ENCODE measurements at places on chromosomes 5 and 9.
A peak's percentile ranks its signal among the peaks of the same experiment; 100 is the strongest.

DNA sequence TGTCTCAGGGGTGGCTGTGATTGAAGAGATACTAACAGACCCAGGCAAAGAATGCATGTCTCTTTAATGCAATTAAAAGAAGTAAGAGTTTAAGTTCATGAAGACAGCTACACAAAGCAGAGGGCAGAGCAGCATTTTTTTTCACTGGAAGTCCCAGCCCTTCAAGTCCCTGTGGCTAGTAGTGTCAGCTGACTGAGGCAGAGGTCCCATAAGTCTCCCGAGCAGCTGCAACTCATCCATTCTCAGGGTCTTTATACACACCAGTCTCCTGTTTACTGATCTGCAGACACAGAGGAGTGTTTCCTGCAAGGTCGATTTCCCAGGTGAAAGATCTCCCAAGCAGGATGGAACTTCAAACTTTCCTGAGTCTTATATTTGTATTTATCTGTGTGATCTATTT is 169.4 kb upstream of the GLRA1 start:
- DNase-seq = no peak

GRCh38 chr9:11319538-11319937 is 706.7 kb upstream of the PTPRD start:
- DNase-seq = no peak

DNA sequence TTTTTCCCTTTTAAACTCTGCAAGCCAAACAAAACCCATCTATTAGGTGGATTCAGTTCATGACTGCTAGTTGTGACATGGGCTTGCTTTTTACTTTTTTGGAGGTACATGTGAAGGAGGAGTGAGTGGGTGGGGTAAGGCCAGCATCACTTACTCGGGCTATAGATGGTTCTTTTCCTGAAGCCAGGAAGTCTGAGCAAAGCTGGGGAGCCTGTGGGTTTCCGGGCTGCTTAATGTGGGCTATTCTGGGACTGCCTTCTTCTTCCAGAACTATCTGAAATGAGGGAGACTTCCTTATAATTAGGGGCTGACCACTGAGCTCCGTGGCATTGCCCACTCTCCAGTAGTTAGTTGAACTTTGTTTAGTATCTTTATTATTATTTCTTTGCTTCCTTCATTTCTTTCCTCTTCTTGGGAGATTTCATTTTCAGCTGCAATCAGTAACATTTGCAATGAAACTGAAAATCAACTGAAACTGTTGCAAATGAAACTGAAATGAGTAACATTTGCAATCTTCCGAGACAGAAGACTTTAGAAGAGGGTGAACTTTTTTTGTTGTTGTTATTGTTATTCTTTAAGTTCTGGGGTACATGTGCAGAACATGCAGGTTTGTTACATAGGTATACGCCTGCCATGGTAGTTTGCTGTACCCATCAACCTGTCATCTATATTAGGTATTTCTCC is 204.9 kb downstream of the LRRC70 start:
- DNase-seq = no peak

GRCh38 chr9:91220491-91221135 is 141.1 kb downstream of the AUH start:
- no peak for DNase-seq

GRCh38 chr9:31030741-31031202 is 1353.7 kb upstream of the ACO1 start:
- no peak for DNase-seq

DNA sequence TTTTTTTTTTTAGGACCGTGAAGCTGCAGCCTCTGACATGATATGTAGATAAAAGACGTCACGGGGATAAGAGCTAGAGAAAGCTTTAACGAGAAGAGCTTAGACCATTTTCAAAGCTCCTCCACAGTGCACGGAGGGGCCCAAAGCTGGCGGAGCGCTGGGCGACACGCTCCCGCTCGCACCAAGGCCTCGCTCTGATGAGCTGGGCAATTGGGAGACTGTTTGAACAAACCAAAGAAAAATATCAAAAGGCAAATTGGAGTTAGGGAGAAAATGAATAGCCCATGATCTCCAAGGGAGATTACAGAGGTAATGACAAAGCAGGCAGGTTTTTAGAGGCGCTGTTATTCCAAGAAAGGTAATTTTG is 179.4 kb downstream of the SREK1 start:
- DNase-seq = no peak

GRCh38 chr9:77800924-77801551 is 152.9 kb upstream of the GNA14 start:
- DNase-seq = no peak

- DNase-seq = no peak
Measured at GRCh38 chr5:1505506-1506241, 18.1 kb downstream of the LPCAT1 start.

GRCh38 chr9:108636013-108636412 is 219.8 kb downstream of the ACTL7B start:
- DNase-seq = no peak

DNA sequence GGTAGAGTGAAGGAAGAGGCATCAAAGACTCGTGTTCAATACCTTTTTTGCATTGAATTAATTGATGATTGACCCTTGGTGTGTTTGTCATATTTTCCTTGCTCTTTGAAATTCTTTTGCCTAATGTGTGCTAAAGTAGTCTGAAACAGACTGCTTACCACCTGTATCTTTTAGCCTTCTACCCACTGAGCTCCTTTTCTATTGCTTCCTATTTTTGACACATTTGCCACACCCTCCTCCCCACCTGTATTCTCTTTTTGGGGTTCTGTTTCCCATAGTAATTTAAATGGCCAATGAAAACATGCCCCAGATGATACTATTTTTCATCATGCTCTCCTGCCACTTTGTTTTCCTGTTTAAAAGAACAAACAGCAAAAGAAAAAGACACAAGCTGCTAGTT is 78.5 kb downstream of the ZCCHC7 start:
- no peak for DNase-seq

GRCh38 chr9:128416432-128417019 is 4.1 kb upstream of the CERCAM start:
- DNase-seq = no peak

- DNase-seq = no peak
Measured at GRCh38 chr9:115109486-115109885, 8.5 kb downstream of the TNC start.

DNA sequence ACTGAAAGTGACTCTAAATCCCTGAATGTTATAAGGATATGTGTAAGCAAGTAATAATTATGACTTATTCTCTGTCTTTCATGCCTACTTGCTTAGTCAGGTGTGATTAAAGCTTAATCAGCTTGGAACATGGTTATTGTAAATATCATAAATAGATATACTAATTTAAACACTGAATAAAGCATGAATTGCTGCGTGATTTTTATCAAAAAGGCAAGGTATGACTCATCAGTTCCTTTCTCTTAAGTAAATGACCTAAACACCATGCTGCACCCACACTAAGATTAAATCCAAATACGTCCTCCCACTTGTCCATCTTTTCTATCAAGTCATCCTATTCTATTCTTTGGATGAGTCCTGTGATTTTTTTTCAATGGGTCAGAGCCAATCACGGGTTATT is 124.6 kb upstream of the MTAP start:
- DNase-seq = no peak

GRCh38 chr5:119358530-119358900 is 2.7 kb downstream of the TNFAIP8 start:
- no peak for DNase-seq

- peak; percentile 22 for DNase-seq
Measured at GRCh38 chr9:73219985-73220626, 68.4 kb downstream of the ANXA1 start.
